ENCODE measurements at places on chromosomes 12 and 14.

- DNase-seq: no peak
Measured at GRCh38 chr14:60095781-60096450, 4.2 kb downstream of the PCNX4 start.

DNA sequence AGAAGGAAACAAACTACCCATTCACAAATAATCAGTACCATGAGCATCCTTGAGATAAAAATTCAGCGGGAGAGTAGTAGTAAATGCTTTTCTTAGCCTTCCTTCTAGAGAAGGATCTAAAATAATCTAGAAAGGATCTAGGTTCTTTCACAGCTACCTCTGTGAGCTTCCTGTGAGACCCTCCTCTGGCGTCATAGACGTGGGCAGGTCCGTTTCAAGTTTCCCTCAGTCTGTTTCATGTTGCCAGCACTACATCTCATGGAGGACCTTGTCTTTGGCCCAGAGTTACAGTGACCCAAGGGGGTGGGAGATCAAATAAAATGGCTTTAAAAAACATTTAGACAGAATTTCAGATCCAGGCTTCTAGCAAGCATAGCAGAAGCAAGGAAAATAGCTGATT is 13.6 kb downstream of the DAAM1 start:
- DNase-seq: no peak

DNA sequence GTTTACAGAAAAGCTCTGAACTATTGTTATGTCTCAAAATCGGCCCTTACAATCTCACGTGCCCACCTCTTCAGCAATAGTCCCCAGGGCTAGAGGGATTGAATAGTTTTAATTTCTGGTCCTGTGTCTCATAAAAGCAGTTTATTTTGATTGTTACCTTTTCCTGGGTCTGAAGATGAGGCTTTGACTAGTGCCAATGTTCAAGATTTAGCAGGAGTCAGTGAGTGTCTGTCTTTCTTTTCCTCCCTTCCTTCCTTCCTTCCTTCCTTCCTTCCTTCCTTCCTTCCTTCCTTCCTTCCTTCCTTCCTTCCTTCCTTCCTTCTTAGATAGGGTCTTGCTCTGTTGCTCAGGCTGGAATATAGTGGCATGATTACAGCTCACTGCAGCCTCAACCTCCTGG is 24.7 kb upstream of the SOCS2 start:
- DNase-seq: no peak

DNA sequence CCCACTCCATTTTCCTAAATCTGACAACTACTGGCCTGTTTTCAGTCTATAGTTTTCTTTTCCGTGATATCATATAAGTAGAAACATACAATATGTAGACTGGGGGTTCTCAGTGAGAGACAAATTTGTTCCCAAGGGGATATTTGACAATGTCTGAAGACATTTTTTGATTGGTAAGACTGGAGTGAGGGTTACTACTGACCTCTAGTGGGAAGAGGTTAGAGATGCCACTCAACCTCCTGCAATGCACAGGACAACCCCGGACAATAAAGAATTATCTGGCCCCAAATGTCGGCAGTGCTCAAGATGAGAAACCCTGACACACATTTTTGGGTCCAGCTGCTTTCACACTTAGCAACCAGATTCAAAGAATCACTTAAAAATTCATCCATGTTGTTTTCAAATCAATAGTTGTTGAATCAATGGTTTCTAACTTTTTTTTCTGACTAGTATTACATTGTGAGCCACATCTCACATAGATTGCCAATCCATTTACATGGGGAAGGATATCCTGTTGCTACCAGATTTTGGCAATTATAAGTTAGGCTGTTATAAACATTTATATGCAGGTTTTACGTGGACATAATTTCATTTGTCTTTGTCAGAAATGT is 307.1 kb downstream of the RPL10L start:
- DNase-seq: peak; percentile 18

GRCh38 chr12:3493859-3494176 is 2.8 kb downstream of the PRMT8 start:
- DNase-seq: no peak

GRCh38 chr14:51823706-51824105 is 36.7 kb upstream of the GNG2 start:
- DNase-seq: peak; percentile 50

DNA sequence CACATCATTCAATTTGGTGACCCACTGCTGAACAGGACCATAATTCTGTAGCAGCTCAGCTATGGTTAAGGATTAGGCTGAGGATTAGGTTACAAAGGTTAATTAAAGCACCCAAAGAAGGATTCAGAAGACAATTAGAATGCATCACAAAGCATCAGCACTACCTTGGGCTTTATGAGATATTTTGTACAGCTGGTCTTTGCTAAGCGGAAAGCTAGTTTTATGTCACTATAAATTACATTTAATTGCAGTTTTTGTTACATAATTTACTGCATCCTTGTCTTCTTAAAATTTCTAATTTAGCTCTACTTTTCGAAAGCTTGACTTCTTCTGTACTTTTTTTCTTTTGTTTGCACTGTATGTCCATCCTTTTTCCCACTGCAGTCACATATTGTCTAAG is 711.5 kb downstream of the RPS29 start:
- no peak for DNase-seq

DNA sequence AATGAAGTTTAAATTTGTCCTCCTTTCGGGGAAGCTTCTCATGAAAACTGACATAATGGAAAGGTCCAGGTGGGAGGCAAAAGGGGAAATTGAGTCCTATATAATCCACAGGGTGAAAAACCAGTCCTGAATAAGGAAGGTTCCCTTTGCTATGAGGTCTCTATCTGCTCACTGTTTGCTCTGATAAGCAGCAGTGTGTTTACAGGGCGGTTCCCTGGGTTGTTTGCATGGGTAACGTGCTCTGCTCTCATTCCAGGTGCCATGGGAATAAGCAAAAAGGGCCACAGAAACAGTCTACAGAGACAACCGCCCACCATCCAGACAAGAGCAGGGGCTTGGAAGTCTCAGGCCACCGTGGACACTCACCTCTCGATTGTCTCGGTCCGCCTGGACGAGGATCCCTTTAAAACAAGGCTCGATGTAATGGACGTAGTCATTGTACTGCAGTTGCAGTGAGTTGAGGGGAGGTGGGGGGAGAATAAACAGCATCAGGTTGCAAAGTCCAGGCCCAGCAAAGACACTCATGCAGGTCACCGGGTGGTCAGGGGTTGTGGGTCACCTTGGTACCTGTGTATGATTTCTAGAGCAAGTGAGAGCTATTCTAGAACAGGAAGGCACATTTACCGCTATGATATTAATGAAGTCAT is 32.7 kb downstream of the CACNA2D4 start:
- DNase-seq: no peak

DNA sequence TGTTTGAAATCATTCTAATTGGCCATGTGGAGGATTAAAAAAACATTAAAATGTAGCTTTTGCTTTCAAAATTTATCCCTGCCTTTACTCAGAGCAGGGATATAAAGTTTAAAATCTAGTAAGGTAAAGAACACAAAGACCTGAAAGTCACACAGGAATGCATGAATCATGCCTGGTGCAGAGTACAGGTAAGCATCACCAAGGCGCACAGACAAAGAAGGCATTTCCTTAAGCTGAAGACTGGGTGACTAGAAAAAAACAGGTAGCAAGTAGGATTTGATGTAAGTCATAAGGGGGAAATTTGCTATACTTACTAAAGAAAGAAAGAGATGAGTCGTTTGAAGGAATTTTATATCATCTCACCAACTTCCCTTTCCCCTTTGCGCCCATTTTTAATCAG is 405.6 kb downstream of the GXYLT1 start:
- DNase-seq: no peak

DNA sequence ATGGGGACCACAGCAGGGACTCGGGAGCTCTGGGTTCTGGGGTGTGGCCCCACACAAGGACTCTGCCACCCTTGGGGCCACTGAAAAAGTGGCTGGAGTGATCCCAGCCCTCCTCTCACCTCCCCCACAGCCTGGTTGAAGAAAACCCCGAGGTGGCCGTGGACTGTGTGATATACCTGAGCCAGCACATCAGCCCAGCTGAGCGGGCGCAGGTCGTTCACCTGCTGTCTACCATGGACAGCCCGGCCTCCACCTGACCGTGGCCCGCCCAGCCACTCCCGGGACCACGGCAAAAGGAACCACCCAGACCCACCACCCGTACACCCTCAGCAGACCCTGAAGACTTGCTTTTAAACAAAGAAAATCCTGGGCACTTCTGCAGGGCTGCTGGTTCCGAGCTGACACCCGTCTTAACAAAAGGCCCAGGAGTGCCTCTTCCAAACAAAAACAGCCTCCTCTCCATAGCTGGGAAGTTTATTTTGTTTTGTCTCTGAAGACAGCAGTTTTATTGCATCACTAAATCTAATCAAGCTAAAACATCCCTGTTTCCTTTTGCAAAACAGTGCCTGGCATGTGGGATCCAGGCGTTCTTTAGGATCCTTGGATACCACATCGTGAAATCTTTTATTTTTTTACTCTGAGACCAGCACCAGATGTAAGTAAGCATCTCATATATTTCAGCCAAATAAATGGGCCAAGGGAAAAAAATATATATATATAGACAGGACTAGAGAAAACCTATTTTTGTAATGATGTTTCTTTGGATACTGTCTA is 42.8 kb downstream of the FOXN4 start:
- DNase-seq: no peak

GRCh38 chr12:91824991-91825390 is 320.7 kb downstream of the BTG1 start:
- no peak for DNase-seq

DNA sequence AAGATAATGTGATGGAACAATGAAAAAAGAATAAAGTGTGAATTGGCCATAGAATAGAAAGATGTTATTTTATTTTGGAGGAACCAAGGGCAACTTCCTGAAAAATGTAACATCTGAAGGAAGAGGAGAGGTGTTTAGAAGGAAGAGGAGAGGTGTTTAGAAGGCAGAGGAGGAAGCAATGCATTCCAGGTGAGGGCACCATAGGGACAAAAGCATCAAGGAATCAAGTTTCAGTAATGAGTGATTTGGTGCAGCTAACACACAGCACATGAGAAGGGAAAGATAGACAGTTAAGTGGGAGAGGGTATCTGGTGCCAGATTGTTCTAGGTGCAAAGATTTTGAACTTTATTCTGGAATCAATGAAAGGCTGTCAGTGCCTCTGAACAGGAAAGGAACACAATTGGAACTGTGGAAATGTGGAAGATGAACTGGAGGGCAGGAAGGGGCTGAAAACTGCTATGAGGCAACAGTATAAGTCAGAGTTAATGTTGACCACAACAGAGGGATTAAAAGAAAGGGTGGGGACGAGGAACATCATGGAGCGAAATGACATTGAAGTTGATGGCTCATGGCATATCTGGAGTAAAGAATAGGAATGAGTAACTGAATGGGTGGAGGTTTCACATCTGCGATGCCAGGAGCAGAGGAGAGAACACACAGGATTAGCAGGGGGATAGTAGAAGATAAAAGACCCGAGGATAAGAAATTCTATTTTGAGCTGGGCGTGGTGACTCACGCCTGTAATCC is 326.6 kb downstream of the LRIG3 start:
- DNase-seq: no peak

DNA sequence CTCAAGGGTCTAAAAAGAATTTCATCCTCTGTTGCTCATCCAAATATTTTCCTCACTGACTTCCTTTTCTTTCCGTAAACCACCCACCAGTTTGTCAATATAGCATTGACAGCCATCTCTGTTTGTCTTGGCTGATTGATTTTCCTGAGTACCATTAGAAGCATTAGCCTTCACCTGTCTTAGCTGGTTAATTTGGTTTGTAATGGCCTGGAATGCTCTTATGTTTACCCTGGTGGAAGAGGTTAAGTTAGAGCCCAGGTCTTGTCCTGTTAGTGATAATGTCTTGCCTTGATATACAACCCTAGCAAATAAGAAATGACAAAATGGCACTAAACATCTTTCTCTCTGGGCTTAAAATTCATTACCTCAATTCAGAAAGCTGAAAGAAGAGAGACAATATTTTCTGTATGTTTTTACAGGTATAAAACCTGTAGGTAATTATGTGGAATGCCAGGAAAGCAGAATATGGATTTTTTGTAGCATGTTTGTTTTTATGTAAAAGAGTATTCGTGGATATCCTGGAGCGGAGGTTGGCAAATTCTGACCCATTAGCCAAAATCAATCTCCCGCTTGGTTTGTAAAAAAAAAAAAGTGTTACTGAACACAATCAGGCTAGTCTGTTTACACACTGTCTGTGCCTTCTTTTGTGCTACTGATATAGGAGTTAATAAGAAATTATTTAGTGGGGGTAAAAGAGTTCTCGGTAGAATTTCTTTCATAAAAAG is 224.4 kb upstream of the DAAM1 start:
- no peak for DNase-seq

DNA sequence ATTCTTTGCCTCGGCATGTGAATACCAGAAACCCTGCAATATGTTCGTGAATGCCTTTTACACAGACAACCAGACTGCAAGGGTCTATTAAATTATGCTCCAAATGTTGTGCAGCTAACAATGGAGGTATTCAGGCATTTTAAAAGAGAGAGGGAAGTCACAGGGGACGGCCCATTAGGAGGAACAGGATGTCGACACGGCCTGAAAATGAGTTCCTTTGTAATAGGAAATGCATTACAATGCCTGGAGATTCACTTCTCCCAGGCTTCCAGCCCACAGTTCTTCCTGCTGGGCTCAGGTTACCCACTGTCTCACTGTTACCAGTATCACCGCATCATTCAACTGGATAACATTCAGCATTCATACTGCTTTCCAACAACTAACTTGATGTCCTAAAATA is 2.5 kb downstream of the DUSP6 start:
- no peak for DNase-seq

DNA sequence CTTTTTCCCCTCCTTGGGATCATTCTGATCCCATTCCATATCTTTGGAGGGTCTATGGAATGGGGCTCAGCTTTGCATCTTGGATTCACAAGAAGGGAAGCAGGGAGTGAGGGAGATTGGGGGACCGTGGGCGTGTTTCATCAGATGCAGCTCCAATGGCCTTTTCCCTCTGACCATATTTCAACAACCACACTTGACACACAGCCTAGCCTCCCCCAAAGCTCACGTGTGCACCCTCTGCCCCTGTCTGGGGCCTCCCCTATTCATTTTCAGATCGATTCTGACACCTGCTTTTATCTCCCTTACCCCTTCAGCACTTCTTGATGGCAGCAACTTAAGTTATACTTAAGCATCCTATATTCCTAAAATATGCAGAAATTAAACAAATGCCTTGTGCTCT is 126.6 kb downstream of the CHST11 start:
- no peak for DNase-seq

GRCh38 chr14:99596772-99597171 is 7.2 kb downstream of the CCDC85C start:
- no peak for DNase-seq

All from LoVo (cell line).